ENCODE measurements at places on chromosomes 1 and 21.

- DNase-seq = no peak
These were observed 56.7 kb upstream of the GUCA2B start for GRCh38 chr1:42096554-42096953.

DNA sequence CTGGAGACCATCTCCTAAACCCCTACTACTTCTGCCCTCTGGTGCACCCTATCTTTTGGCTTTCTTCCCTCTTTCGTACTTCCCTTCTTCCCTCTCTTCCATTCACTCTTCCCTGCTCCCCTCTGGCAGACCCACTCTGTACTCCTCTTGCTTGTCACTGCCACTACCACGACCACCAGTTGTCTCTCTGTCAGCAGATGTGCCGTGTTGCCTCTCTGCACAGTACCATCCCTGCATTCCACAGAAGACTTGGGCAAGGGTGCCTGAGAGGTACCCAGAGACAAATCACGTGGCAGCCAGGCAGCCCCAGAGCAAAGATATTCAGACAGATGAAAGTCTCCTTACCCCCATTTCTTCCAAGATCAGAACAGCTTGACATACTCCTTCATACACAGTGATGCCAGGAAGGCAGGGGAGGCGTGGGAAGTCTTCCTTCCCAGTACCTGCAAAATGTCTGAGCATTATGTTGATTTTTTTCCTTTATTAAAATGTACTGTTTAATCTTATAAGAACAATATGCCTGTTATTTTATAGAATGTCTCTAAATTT, 15.0 kb downstream of the CAMSAP2 start:
- no peak for DNase-seq

DNA sequence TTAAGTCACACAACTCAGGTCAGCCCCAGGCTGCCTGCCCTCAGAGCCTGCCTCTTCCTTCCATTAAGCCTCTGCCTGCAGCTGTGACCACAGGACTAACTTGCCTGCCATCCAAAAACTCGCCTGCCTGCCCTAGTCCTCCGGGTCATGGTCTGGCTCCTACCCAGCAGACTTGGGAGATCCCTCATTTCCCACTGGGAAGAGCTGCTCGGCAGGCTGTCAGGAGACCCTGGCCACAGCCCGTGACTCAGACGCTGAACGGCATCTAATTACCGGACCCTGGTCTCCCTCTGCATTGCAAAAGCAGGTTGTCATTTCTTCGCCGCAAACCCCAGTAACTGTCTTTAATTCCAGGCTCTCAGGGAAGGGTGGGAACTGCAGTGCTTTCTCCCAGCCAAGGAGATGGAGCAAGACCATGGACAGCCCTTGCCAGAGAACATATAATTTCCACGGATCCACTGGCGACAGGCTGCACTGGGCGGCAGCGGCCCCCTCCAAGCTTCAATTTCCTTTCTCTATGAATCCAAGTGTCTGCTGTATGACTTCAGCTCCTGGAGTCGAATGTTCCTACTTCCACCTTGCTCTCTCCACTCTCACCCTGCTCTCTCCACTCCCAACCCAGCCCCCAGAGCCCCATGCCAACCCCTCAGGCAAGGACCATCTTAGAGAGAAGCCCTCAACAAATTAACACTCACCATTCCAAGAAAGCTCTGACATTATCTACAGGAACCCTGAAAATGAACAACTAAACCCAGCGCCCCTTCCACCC, 20.4 kb downstream of the OLFML2B start:
- no peak for DNase-seq

DNA sequence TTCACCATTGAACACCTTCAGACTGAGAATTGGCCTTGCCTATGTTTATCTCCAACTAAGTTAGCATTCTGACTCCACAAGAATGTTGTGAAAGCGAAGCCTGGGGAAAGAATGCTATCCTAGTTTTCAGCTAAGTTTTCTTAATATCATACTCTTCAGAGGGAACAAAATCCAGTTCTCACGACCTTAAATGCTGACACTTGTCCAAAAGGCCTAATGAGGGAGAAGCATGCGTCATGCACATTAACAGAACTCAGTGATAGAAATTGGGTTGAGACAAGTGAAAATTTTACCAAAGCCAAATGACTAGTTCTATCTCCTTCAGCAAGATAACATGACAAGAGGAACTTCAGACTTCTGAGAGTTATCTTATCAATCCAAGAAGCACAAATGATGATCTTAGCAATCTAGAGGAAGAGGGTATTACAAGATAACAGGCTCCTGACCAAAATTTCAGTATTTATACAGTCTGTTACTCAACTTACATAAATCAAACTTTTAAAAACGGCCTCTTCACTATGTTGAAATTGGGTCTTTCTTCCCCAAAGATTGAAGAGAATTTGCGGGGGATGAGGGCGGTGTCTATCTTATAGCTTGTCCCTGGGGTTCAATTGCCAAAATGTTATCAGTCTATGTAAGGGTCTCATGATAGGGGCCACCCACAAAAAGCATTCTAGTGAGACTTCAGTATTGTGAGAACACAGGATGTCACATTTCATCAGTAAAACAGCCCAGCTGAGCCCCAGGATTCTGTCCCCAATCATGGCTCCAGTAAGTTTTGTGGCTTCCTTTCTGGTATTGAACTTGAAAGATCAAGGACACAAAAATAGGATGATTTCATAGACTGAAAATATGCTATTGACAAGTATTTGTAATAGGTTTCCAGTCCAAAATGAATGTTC, 26.5 kb upstream of the SLC45A3 start:
- DNase-seq = no peak

DNA sequence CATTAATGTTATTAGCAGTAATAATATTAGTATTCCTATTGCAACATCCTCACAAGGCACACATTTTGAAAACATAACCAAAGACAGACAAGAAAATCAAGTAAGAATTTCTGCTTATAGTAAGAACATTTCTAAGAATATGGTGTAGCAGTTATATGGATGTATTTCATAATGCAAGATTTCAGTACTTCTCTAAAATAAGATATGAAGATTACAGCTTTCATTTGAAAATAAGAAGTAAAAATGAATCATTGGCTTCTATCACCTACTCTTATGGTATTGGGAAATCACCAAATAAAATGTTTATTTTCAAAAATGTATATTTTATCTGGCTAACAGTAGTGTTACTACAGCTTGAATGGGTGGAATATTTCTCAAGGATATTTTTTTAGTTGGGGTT, 103.8 kb upstream of the USP25 start:
- DNase-seq = no peak

DNA sequence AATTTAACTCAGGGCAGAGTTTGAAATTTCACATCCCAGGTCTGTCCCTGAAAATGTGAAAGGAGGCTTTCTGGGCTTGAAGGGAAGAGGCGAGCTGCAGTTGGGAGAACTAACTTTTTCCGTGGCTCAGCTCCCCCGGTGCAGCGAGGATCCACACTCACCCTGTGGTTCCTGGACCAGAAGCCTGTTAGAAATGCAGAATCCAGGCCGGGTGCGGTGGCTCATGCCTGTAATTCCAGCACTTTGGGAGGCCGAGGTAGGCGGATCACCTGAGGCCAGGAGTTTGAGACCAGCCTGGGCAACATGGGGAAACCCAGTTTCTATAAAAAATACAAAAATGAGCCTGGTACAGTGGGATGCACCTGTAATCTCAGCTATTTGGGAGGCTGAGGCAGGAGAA, 2.9 kb upstream of the DHRS3 start:
- DNase-seq = no peak

GRCh38 chr21:25735646-25736597, 1.1 kb downstream of the GABPA start:
- peak; percentile 54 for DNase-seq

DNA sequence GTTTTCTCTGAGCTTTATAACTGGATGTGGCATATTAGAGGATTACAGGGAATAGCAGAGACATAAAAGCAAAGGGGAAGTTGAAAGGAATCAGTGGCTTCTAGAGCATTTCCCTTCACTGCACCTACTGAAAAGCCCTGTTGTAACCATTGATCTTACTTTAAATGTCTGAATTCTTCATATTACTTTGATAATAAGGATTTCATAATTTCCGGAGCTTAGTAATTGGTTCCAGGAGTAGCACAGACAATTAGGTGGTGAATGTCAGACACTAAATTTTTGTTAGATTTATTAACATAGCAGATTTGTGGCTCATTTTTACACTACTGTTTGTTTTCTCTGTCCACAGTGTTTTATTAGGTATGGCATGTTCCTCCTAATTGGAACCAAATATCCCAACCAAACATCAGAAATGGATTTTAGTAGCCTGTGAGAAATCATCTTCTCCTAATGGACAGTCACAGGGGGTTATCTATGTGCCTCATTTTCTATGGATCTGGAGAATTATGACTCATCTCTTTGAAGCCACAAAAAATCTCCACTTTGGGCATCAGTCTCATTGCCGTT, 100.5 kb downstream of the GIPC2 start:
- no peak for DNase-seq

GRCh38 chr1:104874044-104874443, 1124.3 kb downstream of the AMY1C start:
- DNase-seq = no peak

DNA sequence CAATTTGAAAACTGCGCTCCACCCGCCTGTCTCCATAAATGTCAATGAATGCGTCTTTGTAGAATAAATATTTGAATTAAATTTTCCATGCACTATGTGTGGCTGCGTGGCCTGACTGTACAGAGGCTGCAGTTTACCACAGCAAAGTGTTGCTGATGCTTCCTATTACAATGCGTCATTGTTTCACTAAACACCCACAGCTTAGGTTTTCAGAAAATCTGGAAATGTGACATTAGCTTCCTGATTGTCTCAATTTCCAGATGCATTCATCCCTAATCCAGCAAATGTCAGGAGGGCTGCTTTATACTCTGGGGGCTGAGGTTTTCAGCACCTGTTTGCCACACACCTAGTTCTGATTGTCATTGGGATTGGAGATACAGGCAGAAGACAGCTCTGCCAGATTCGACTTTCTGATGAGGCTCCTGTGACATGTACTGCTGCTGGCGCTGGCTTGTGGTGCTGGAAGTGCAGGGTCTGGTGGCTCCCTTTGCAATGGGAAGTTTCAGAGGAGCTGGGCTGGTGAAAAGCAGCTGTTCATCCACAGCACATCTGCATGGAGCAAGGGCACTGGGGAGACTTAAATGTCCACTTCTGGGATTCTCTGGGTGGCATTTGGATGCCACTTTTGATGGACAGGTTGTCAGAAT, 40.0 kb downstream of the URB2 start:
- no peak for DNase-seq

DNA sequence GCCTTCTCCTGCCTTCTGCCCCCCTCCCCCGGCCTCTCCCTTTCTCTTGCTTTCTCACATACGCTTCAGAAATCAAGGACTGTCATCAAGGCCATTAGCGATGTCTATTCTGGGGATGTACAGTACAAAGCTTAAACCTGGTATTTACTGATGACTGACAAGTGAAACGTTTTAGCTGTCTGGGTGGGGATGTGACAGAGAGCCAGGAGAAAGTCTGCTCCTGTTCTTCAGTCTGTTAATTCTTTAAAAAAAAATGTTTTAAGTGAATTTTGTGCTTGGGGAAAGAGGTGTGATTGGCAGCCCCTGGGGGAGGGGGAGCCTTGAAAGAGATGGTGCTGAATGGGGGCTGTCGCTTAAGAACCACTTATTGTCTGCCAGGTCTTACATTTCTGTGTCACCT, 283.0 kb upstream of the PLXNA2 start:
- DNase-seq = no peak

- no peak for DNase-seq
These were observed 1621.1 kb downstream of the MRPL39 start for GRCh38 chr21:23986214-23986613.

DNA sequence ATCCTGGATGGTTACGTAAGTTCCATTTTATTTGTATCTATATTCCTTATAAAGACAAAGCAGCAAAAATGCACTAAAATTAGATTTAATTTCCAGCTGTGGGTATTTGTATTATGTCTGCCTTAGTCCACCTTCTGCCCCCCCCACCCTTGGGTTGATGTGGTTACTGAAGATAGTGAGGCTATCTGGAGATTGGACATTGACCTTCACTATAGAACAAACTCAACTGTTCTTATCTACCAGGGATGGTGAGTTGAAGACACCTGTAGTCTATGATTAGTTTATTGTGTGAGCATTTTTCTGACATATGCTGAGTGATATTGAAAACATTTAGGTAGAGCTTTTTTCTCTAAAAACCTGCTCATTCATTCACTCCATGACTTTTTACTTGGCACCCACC, 122.2 kb downstream of the NFIA start:
- DNase-seq = no peak

GRCh38 chr1:66933887-66934700, 9.3 kb downstream of the MIER1 start:
- DNase-seq = no peak

- no peak for DNase-seq
These were observed 442.9 kb downstream of the PTPRC start for GRCh38 chr1:199081739-199082138.

DNA sequence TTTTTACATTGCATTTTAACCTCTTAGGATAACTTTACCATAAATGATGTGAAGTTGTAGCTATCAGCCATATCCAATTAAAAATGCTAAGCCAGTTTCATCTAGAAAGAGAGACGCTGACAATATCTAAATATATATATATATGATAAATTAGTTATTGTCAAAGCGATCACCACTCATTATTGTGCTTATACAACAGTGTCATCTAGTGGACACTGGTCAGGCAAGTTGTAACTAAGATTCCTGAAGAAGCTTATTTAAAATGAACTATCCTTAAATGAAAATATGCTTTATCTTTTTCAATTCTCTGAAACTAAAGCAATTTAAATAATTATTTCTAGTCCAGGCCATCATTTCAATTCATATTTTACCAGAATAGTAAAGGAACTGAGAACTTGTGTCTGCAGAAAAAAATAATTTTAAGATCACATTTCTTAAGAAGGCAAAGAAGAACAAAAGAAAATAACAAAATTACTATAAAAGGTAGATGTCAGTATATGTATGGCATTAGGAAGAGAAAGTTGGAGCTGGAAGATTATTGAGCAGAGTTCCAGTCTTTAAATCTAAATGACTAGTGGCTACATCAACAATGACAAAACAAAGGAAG, 193.3 kb upstream of the SNX7 start:
- DNase-seq = no peak

- DNase-seq = no peak
These were observed 107.8 kb downstream of the NFIA start for GRCh38 chr1:61190153-61190552.

DNA sequence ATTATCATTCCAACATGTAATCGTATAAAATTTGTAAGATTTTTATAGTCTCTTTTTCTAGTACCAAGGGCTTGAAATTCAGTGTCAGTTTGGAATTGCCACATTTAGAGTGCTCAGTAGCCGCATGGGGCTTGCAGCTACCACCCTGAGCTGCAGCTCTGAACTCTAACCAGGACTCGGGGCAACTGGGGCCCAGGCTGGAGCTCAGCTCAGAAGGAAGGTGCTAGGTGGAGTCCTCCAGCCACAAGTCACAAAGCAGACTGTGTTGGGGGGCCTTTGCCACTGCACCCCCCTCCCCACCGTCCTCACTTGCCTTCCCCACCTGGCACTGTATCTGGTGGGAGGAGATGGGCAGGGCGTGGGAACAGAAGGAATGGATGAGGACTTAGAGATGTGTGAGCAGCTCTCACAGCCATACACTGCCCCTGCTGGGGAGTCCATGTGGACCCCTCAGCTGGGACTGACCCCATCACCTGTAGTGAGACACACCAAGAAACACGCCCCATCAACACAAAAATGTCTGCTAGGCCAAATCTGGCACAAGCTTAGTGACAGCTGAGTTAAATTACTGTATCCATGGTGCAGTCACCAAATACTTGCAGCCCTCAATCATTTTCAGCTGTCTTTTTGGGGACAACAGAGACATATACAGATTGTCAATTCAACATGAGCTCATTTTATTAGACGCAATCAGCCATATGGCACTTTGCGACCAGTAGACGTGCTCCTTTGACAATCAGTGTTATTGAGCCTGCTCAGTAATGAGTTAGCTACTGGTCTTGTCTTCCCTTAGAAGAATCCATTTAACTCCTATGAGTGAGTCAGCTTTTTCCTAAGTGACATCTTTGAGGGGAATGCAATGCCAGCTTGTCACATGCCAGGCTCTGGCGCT, 241.7 kb upstream of the RAB4A start:
- DNase-seq = no peak
